ENCODE measurements at places on chromosomes 2 and 18.

- no peak for DNase-seq
Measured at GRCh38 chr2:6916224-6916623, 988 bp upstream of the RNF144A start.

DNA sequence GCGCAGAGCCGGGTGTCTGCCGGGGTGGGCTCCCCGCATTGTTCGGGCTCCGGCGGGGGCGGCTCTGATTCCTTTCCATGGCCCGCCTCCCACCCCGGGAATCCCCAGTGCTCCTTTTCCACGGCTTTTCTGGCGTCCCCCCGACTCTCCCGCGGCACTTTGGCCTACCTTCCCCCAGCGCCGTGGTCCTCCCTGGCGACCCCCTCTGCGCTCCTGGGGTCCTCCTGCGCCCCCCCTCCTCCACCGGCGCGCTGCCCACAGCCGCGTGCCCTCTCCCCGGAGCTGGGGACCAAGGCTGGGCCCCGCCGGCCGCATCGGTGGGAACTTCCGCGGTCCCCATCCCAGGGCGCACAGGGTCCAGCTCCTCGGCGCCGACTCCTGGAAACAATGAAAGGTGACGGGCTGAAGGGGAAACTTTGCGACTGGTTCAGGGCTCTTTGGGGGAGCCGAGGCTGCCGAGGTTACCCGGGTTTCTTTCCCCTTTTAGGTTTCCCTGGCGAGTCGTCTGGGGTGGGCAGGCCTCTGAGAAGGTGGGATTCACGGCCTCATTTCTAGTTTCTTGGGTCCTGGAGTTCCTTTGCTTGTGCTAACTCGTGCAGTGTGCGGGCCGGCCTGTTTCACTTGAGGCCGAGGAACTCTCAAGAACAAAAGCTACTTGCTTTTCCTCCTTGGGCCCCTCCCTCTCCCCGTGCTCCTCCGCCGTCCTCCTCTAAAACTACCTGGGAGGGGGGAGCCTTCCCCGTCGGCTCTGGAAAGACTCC is 2.2 kb downstream of the TGIF1 start:
- no peak for DNase-seq

DNA sequence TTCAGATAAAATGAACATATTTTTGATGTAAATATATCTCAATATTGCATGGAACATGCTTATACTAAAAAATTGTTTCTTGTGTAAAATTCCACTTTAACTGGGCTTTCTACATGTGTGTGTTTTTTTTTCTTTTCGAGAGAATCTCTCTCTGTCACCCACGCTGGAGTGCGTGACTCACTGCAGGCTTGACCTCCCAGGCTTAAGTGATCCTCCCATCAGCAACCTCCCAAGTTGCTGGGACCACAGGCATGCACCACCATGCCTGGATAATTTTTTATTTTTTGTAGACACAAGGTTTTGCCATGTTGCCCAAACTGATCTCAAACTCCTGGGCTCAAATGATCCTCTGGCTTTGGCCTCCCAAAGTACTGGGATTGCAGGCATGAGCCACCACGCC is 254.6 kb downstream of the LOXHD1 start:
- DNase-seq, result no peak

GRCh38 chr2:71861186-71862160 is 286.2 kb downstream of the CYP26B1 start:
- no peak for DNase-seq

- no peak for DNase-seq
Measured at GRCh38 chr2:207375207-207375875, 154.4 kb upstream of the CREB1 start.

DNA sequence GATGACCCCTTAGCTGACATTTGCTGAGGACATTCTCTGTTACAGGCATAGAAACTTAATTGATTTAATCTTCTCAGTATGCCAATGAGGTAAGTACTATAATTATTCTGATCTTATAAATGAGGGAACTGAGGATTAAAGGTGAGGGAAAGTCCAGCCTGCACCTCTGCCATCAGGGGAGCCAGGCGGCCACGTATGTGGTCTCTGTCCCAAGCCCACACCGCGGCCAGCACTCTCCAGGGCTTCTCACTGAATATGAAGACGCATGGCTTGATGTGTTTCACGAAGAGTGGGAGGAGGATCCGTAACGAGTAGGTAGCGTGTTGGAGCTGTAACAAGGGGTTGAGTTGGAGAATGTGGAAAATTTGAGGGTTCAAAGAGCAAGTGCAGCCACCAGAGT is 154.4 kb downstream of the TMEM18 start:
- DNase-seq, result no peak

- no peak for DNase-seq
Measured at GRCh38 chr2:37586663-37587317, 84.7 kb downstream of the CDC42EP3 start.

GRCh38 chr2:237695201-237695780 is 67.9 kb downstream of the LRRFIP1 start:
- no peak for DNase-seq

All from cortex of kidney (tissue), 1 donor.